COLO829 (cell line): ENCODE measurements at places on chromosomes 2 and 18.

DNA sequence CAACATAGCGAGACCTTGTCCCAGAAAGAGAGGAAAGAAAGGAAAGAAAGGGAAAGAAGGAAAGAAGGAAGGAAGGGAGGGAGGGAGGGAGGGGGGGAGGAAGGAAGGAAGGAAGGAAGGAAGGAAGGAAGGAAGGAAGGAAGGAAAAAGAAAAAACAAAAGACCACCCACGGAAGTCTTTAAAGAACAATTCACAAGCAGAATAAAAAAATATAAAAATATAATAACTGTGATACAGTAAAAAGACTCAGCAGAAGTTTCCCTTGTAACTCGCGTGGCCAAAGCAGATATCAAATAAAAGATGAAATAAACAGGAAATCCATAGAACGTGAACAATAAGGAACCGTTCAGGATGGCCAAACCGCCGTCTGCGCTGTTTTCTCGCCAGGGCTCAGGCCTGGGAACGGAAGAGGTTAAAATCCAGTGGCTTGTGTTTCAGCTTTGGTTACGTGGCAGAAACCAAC, 1.2 kb upstream of the SLC1A4 start:
- DNase-seq: no peak

- no peak for DNase-seq
These were observed 1326.2 kb upstream of the TMEFF2 start for GRCh38 chr2:193520709-193521458.

GRCh38 chr2:217199255-217199630, 339.4 kb upstream of the TNP1 start:
- DNase-seq: no peak

GRCh38 chr18:6069539-6069938, 174.2 kb upstream of the TMEM200C start:
- DNase-seq: no peak

- DNase-seq: no peak
These were observed 697 bp downstream of the LGALSL start for GRCh38 chr2:64454386-64455332.

- no peak for DNase-seq
These were observed 73.6 kb upstream of the STK17B start for GRCh38 chr2:196244966-196245365.

DNA sequence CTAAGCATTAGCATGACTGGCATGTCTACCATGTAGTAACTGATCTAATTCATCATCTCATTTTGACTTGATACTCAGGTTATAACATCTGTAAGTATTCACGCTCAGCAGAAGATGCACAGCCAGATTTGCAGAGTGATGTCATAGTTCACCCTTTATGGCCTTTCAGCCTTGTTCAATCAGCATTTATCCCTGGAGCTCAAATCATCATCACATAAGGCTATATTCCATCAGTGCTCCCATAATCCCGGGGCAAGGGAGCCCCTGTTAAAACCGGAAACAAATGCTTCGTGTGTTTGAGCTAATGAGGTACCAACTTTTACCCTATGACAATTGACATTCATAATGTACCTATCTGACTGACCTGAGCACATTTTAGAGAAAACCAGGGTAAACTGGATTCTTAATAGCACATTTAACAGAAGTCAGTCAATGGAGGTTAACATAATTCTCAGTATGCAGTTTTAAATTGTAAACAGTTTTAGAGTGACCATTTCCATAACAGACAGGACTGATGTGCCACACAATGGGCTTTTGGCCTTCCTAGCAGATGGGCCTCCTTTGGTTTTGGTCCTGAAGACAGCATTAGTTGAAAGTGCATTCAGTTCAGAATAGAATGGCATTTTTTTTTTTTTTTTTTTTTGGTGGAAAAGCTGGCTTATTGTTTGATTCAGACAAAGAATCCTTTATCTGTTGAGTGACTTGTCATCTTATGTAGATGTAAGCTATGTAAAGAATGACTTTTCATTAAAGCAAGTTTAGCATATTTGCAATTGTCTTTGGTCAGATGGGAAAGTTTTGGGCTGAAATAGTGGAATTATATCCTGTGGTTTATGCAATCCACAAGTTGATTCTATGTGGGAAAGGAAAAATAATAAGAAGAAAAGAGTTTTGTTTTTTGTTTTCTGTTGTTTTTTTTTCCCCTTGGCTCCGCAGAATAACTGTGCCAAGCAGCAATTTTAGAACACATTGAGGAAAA, 866.0 kb upstream of the ACVR2A start:
- DNase-seq: peak; percentile 65

DNA sequence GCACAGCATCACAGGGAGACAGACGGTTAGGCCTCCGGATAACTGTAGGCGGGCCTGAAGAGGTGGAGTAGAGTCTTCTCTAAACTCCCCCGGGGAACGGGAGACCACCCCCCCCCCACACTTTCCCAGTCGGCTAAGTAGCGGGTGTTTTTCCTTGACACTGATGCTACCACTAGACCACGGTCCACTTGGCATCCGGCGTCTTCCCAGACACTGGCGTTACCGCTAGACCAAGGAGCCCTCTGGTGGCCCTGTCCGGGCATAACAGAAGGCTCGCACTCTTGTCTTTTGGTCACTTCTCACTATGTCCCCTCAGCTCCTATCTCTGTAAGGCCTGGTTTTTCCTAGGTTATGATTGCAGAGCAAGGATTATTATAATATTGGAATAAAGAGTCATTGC, 25.7 kb upstream of the NCL start:
- DNase-seq: no peak

DNA sequence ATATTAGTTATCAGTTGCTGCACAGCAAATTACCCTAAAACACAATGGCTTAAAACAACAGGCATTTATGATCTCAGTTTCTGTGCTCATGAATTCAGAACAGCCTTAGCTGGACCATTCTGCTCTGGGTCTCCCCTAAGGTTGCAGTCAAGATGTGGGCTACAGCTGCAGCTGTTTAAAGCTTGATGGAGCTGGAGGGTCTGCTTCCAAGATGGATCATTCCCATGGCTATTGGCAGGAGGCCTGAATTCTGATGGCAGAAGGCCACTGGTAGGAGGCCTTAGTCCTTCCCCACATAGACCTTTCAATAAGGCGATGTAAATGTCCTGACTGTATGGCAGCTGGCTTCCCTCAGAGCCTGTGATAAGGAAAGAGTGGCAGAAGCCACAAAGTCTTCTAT, 118.6 kb upstream of the SERPINE2 start:
- DNase-seq: no peak

- DNase-seq: no peak
These were observed 707 bp downstream of the SALL3 start for GRCh38 chr18:78980279-78980771.

- DNase-seq: no peak
These were observed 126.6 kb downstream of the VAPA start for GRCh38 chr18:10040287-10041011.

DNA sequence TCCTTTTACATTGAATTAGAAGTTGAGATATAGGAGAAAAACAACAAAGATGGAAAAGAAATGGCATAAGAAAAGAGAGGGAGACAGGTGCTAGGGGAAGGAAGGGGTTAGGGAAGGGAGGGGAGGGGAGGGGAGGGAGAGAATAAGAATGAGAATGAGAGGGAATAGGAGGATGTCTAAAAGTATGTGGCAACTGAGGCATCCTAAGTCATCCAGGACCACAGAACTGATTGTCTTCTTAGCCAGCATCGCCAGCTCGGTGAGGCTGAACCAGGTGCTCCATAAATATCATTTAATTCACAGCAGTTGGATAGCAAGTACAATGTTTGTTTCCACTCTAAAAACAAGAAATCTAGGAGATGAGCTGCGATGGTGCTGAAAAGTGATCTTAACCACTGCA, 393.5 kb downstream of the TMEM182 start:
- DNase-seq: no peak

DNA sequence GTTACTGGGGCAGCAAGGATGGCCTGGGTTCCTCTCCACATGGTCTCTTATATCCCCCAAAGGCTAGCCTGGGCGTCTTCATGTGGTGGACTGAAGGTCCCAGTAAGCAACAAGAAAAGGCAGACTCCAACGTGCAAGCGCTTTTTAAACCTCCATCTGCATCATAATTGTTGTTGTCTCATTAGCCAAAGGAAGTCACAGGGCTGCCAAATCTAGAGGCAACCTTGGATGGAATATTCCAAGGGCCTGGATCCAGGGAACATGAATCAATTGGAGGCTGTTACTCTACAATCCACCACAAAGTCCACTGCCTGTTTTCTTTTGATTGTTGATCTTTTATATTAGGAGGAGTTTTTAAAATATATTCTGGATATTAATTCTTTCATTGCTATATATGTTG, 118.8 kb downstream of the SH3RF3 start:
- DNase-seq: no peak

DNA sequence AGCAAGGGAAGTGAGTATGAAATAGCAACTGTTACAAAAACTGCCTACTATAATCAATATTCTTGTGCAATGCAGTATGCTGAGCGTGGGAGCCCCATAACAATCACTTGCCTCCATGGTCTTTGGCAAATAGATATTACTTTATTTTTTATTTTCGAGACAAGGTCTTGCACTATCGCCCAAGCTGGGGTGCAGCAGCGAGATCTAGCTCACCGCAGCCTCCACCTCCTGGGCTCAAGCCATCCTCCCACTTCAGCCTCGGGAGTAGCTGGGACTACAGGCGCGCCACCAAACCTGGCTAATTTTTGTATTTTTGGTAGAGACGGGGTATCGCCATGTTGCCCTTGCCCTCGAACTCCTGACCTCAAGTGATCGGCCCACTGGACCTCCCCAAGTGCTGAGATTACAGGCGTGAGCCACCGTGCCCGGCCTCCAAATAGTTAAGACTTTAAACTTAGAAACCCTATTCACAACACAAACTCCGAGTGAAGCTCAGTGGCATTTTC, 1.2 kb upstream of the CCNT2 start:
- DNase-seq: no peak

DNA sequence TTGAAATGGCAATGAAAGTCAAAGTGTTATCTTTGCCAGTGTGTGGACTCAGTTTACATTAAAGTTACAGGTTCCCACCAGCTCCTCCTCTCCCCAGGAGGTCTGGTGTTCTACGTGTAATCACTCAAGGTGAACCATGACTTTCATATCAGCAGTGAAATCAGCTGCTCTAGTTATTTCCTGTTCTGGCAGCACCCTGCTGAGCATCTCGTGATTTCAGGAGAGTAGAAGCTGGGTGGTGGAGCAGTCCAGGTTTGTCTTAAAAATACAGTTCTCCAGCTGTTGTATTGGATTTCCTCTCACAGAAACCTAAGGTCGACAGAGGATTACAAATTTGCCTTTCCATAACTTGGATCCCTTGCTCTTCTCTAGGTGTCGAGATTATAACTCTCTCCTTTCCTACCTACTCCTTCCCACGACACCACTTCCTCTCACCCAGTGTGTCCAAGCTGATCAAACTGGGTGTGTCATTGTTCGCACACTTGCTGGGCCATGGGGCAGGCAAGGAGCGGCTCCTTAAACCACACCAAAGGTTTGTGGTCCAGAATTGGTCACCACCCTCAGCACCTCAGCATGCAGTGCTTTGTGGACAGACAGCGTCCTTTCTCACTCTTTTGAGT, 13.0 kb upstream of the ARHGAP25 start:
- DNase-seq: no peak
